Activated T-helper 1 cell treated with anti-CD3 and anti-CD28 coated beads, Interleukin-12 subunit alpha, Interleukin-12 subunit beta, Interleukin-2, Interleukin-4 antibody, amounts not matched to agents 30 ng/mL and 10 ng/mL and 1 ng/mL, durations not matched to agents 14 hours and 24 hours and 36 hours (primary cell): ENCODE measurements at places on chromosomes 2 and 18. TPM values are rescaled to one million over a fixed set of nuclear protein-coding genes. Genes with fewer than 3 reads are reported as not detected.
A peak's percentile ranks its signal among the peaks of the same experiment; 100 is the strongest.

DNA sequence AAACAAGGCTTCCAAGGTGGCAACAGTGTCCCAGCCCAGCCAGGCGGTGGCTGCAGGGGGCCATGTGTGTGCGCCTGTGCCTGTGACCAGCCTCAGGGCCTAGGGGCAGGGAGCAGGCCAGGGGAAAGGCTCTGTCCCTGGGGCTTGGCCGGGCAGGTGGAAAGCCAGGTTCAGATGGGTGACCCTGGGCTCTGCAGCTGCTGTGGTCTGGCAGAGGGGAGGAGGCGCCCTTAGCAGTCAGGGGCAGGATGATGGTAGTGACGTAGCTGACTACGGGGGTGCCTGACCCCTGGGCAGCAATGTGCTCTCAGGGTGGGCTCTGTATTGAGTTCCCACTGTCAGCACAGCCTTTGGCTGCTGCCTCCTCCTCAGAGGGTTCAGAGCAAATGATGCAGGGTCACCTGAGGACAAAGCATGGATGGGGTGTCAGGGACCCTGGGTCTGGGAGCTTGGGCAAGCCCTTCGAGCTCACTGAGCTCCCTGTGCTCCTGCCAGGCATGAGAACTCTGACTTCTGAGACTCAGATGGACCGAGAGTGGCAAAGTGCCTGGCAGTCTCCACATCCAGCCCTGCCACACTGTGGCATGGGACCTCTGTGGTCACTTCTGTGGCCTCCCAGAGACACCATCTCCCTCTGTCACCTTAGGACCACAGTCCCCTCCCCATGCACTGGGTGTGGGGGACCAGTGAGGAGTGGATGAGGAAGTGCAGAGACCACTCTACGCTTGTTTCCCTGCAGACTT, 56.6 kb upstream of the ALPP start:
- peak overlapping the region; percentile 14 for H3K27ac ChIP-seq
- DNase-seq: no peak
- H3K36me3 ChIP-seq: no peaks in the 10 kb centered on the region
- peak overlapping the region; percentile 46 for H3K4me3 ChIP-seq
- peaks cover 20% of the 10 kb centered on the region for H3K4me1 ChIP-seq

GRCh38 chr2:181805228-181806038, 86.1 kb upstream of the ITPRID2 start:
- no peaks in the 10 kb centered on the region for H3K36me3 ChIP-seq
- no peak overlapping the region for H3K4me3 ChIP-seq
- H3K27me3 ChIP-seq: no peaks in the 10 kb centered on the region
- no peak for DNase-seq
- no peaks in the 10 kb centered on the region for H3K4me1 ChIP-seq
- no peak overlapping the region for H3K27ac ChIP-seq

DNA sequence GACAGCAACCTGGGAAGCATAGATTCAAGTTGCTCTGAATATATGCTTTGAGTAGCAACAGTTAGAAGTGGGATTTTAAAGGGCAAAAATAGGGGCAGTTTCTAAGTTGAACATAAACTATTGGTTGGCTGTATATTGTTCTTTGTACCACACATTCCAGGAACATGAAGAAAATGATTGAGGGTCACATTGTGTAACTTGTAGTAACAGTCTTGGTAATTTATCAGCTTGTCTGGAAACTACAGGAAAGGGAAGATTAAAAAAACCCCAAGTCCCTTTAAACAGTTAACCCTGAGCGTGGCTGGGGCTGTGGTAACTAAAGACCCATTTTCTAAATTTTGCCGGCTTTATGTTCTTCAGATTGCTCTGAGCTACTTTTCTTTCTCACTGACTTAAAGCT, 7.4 kb downstream of the PLEKHB2 start:
- H3K36me3 ChIP-seq: peaks cover 53% of the 10 kb centered on the region
- peaks cover 45% of the 10 kb centered on the region for H3K4me1 ChIP-seq
- no peaks in the 10 kb centered on the region for H3K27me3 ChIP-seq
- H3K27ac ChIP-seq: no peak overlapping the region
- DNase-seq: no peak
- no peak overlapping the region for H3K4me3 ChIP-seq

DNA sequence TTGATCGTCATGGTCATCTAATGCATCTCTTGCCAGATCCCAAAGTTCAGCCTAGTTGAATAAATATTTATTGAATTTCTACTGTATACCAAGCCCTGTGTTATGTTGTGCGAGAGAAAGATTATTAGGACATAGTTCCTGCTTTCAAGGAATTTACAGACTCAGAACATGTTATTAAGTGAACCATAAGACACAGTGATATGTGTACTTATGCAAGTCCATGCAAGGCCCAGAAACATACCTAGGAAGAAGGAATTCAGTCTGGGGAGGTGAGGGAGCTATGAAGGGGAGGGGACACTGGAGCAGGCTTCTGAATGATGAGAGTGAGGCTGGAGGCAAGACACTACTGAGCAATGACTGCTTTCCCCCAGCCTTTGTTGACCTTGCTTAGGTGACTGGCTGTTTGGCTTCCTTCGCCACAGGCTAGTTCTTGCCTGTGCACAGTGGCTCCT, 81.4 kb downstream of the ACAA2 start:
- H3K27ac ChIP-seq: no peak overlapping the region
- H3K36me3 ChIP-seq: no peaks in the 10 kb centered on the region
- no peak overlapping the region for H3K4me3 ChIP-seq
- H3K27me3 ChIP-seq: peaks cover 8% of the 10 kb centered on the region
- DNase-seq: no peak

DNA sequence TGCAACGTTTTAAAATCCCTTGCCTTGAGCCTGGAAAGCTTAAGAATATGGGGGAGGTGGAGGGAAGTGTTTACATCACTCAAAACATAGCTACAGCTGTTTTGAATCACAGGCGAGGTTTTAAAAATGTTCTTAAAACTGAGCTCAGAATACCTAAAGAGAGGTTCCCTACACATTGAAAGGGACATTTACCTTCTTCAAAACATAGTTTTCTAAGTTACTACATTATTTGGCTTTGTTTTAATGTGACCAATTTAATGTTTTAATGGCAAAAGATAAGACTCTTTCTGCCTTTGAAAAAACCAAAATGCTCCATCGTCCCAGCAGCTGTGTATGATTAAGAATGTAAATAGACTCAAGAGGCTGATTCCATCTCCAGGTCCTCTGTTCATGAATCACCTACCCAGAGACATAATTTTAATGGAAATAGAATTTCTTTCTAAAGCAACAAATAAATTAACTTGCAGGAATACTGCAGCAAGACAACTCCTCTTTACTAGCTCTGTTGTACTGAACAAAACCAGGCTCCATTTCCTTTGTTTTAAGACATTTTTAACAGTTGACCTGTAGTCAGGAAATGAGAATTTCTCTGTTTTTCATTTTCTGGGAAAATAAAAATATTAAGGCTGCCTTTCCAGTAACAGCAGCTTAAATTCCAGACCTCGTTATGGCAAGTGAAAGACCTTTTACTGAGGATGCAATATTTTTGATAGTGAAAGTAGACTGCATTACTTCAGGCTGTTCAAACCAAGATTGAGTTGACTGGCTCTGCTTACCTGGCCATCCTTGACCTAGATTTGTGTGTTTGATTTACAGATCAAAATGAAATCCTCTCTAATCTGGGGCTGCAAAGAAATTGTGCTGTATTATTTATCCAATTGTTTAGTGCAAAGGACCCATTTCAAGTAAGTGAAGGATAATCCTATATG, 33.7 kb upstream of the WDR75 start:
- no peak overlapping the region for H3K27ac ChIP-seq
- H3K4me1 ChIP-seq: peaks cover 11% of the 10 kb centered on the region
- no peak for DNase-seq
- no peak overlapping the region for H3K4me3 ChIP-seq
- no peaks in the 10 kb centered on the region for H3K36me3 ChIP-seq

DNA sequence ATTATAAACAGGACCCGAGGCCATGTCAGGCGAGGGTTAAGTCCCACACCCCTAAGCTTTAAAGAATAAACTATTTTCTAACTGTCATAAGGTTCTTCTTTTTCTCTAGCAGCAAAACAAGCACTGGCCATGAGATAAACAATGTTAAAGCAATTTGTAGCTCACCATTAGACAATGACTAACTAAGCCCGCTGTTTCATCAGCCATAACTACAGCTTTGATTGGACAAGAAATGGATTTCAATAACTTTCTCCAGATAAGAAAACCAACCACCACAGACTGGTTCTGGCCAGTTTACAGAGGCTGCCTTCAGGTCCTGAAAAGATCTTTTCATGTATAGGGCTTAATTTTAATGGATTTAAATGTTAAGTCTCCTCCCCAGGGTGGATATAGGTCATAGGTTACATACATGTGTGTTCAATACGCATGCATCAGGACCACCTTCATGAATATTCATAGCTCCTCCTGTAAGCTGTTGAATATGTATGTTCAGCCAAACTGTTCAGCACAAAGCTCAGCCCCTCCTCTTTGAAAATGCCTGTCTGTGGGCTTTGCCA, 108.7 kb upstream of the RAB6C start:
- no peaks in the 10 kb centered on the region for H3K4me1 ChIP-seq
- no peaks in the 10 kb centered on the region for H3K27me3 ChIP-seq
- no peak for DNase-seq

- DNase-seq: no peak
- H3K27me3 ChIP-seq: no peaks in the 10 kb centered on the region
- no peak overlapping the region for H3K27ac ChIP-seq
- no peak overlapping the region for H3K4me3 ChIP-seq
- no peaks in the 10 kb centered on the region for H3K4me1 ChIP-seq
Observed at GRCh38 chr2:50895041-50895440, 136.9 kb downstream of the NRXN1 start.

DNA sequence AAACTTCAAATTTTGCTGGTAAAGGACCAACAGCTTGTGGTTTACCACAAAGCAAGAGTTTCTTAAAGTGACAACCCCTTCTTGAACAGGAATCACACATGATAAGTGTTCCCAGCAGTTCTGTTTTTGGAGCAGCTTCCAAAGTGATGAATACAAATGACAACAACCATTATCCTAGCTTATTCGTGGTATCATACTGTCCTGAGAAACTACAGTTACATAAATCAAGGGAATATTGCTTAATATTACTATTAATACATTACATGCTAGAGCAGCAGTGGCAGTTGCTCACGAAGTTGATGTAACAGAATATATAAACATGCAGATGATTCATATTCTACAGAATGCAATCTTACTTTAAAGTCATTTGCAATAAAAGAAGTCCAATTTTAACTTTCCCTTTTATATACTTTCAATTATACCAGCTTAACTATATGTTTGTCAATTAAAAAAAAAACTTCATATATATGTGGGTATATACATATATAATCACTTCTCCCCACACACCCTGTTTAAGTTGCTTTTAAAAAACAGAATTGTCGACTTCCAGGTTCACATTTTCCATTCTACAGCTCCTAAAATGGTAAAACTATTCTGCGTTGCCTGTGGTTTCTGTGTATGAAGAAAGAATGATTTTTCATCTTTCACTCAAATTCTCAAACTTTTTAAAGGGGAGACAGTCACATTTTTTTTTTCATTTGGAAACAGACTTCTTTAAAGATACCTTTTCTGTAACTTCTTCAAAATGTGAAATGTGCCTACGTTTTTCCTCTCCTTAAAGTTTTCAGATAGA, 713.6 kb downstream of the TDRD15 start:
- no peaks in the 10 kb centered on the region for H3K27me3 ChIP-seq
- no peak for DNase-seq
- no peaks in the 10 kb centered on the region for H3K4me1 ChIP-seq

- H3K4me3 ChIP-seq: no peak overlapping the region
- H3K4me1 ChIP-seq: no peaks in the 10 kb centered on the region
- H3K36me3 ChIP-seq: no peaks in the 10 kb centered on the region
- H3K27me3 ChIP-seq: no peaks in the 10 kb centered on the region
- DNase-seq: no peak
Observed at GRCh38 chr2:209713219-209713618, 58.4 kb upstream of the UNC80 start.

DNA sequence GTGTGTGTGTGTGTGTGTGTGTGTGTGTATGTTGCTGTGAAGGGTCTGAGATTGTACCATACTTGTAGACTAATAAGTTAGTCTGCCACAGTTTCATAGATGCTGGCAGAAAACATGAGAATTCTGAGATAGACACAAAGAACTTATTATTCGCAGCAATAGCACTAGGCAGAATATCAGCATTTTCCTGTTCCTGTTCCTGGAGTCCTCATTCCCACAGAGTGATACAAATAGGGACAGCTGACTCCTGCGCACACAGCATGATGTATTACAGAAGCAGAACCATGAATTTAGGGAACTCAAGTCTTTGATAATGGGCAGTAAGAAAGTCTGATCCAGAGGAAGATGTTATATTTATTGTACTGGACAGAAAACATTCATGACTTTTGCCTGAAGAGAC, 1466.3 kb downstream of the DPP10 start:
- H3K27me3 ChIP-seq: no peaks in the 10 kb centered on the region
- no peak overlapping the region for H3K4me3 ChIP-seq
- no peak overlapping the region for H3K27ac ChIP-seq
- DNase-seq: no peak

GRCh38 chr2:113895301-113895700, 5.4 kb downstream of the ACTR3 start:
- H3K36me3 ChIP-seq: peaks cover 56% of the 10 kb centered on the region
- peaks cover 85% of the 10 kb centered on the region for H3K4me1 ChIP-seq
- peak overlapping the region; percentile 40 for H3K27ac ChIP-seq

- no peaks in the 10 kb centered on the region for H3K4me1 ChIP-seq
- DNase-seq: no peak
- no peaks in the 10 kb centered on the region for H3K27me3 ChIP-seq
- no peak overlapping the region for H3K4me3 ChIP-seq
Observed at GRCh38 chr2:198065322-198065721, 260.9 kb downstream of the PLCL1 start.

DNA sequence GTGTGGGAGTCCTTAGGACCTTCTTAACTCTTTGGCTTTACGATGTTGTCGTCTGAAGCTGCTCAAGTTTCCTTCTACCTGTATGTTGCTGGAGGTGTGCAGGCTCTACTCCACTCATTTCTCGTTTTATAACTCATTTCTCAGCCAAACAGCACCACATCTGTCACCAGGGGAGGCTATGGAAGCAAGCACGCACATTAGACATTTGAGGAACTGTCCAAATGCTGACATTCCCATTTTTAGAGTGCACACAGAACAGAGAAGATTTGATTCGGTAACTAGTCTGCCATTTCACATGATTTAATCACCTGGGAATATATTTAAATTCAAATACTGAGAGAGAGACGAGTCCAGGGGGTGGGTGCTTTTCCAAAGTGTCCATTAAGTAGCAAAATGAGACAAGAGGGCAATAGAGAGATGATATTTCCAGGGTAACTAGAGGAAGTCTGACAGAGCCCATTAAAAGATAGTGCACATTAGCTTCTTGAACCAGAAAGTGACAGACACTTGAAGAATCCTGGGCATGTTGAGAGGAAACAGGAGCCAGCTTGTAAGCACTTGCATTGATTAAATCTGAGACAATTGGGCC, 793.3 kb downstream of the TDRD15 start:
- H3K4me1 ChIP-seq: no peaks in the 10 kb centered on the region
- DNase-seq: no peak
- H3K4me3 ChIP-seq: no peak overlapping the region
- H3K36me3 ChIP-seq: no peaks in the 10 kb centered on the region
- H3K27ac ChIP-seq: no peak overlapping the region
- no peaks in the 10 kb centered on the region for H3K27me3 ChIP-seq

The EVX2 gene
- not detected in 2 replicates for total RNA-seq

The GCG gene
- not detected in 2 replicates for total RNA-seq

The NIFK gene
- total RNA-seq: 150 TPM in 2 replicates

The CNDP1 gene
- total RNA-seq: not detected in 2 replicates

The ERMN gene
- total RNA-seq: 2.1 and 2.4 TPM in 2 replicates

The MARCO gene
- total RNA-seq: not detected in 2 replicates

The NEURL3 gene
- 0.54 and 0.75 TPM in 2 replicates for total RNA-seq

The IL1RL1 gene
- total RNA-seq: 3.9 and 4.8 TPM in 2 replicates

The SLC9A2 gene
- total RNA-seq: not detected in 2 replicates
